Fibroblast of mammary gland (primary cell): ENCODE measurements at places on chromosomes 5 and 9.

GRCh38 chr5:126746290-126746689, 30.6 kb upstream of the LMNB1 start:
- DNase-seq, result no peak

GRCh38 chr9:133113949-133114885, 6.8 kb downstream of the RALGDS start:
- no peak for DNase-seq

DNA sequence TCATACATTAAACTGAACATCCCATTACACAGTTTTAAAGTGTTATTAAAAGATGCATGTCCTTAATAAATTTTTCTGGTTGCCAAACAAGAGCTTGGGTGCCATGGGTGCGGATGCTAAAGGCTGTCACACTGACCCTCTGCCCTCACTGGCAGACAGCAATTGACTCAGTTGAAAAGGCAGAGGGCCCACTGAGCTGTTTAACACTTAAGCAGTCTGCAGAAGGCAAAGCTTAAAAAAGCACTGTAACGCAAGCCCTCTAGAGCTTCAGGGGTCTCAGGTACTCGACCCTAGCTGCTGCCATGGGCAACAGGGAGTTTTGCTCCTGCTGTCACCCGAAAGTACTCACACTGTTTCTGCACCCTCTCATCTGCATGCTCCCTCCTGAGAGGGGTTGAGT, 726.4 kb upstream of the TYRP1 start:
- no peak for DNase-seq

DNA sequence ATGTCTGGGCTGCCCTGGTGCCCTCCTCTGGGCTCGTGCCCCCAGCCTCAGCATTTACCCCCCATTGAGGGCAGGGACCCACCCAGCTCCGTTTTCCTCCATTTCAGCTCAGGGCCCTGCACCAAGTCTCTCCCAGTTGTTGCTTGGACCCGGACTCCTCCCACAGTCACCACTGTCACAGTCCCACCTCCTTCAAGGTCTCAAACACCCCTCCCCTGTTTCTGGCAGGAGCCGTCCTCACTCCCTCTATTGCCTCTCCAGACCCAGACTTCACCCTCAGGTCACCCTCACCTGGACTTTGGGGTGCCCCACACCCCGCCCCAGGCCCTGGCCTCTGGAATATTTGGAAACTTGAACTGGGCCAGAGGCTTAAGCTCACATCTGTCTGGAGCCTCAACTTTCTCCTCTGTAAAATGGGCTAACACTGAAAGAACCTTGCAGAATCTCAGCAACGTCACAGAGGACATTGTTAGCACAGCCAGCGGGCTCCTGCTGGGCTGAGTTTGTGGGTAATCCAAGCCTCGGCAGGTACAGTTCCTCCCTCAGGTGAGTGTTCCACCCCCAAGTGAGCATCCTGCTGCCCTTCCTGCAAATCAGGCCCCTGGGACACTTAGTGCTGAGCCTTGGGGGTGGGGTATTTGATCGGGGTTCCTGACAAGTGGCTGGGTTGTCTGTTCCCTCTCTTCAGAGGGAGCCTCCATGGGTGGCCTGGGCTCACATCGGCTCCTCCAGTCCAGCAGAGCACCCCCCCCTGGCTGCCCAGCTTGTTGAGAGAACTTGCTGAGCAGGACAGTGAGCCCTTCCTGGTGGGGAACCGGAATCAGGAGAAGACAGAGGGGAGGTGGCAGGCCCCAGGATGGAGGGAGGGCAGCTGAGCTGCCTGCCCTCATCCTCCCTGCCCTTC, 130.1 kb downstream of the C9orf50 start:
- DNase-seq, result no peak

GRCh38 chr5:135874461-135874860, 21.2 kb downstream of the IL9 start:
- no peak for DNase-seq

DNA sequence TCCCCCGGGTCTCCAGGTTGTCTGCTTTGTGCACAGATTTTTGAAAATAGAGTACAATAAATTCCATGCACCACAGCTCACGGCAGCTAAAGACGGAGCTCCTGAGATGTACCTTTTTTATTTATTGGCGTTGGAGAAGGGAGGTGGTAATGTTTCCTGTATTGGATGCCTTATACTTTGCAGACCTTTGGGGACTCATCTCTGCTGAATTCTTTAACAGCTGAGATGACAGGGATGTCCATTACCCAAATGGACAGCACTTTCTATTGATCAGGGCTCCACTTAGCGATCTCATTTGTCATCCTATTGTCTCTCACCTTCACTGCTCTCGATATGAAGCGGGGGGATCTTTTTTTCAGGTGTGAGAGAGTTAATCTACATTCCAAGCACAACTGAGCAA, 137.8 kb downstream of the EFNA5 start:
- no peak for DNase-seq
